ENCODE measurements at places on chromosomes 13 and 19. TPM values are rescaled to one million over a fixed set of nuclear protein-coding genes. Genes with fewer than 3 reads are reported as not detected.
A peak's percentile ranks its signal among the peaks of the same experiment; 100 is the strongest.

- no peak overlapping the region for H3K27ac ChIP-seq
- no peaks in the 10 kb centered on the region for H3K27me3 ChIP-seq
- no peaks in the 10 kb centered on the region for H3K36me3 ChIP-seq
- H3K4me3 ChIP-seq = no peak overlapping the region
Measured at GRCh38 chr13:40460116-40460515, 206.3 kb downstream of the FOXO1 start.

DNA sequence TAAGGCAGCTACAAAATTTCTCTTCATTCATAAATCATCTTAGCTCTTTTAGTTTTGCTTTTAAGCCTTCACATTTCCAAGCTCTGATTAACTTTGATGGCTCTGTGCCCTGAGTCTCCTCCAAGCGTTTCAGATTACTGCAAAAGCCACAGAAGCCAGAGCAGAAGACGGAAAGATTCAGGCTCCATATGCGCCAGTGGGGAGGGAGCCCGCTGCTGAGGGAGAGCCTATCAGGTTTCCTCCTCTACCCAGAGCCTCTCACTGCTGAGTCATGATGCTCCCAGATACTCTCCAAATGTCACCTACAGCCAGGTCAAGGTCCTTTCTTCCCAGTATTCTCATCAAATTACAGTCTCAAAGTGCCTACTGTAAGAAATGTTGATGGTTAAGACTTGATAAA lies 193.6 kb downstream of the RAP2A start:
- no peaks in the 10 kb centered on the region for H3K4me1 ChIP-seq
- H3K27me3 ChIP-seq = no peaks in the 10 kb centered on the region
- DNase-seq = no peak
- no peak overlapping the region for H3K4me3 ChIP-seq
- H3K27ac ChIP-seq = no peak overlapping the region

GRCh38 chr13:30763786-30764413 lies 28.6 kb downstream of the ALOX5AP start:
- no peaks in the 10 kb centered on the region for H3K36me3 ChIP-seq
- no peak overlapping the region for H3K4me3 ChIP-seq

- peaks cover under 1% of the 10 kb centered on the region for H3K4me1 ChIP-seq
- no peak overlapping the region for H3K4me3 ChIP-seq
- no peaks in the 10 kb centered on the region for H3K27me3 ChIP-seq
- no peaks in the 10 kb centered on the region for H3K36me3 ChIP-seq
Measured at GRCh38 chr19:51024924-51025323, 1.5 kb downstream of the KLK11 start.

- H3K4me1 ChIP-seq = no peaks in the 10 kb centered on the region
- peaks cover 21% of the 10 kb centered on the region for H3K27me3 ChIP-seq
- H3K27ac ChIP-seq = no peak overlapping the region
- DNase-seq = no peak
- H3K36me3 ChIP-seq = no peaks in the 10 kb centered on the region
Measured at GRCh38 chr13:107867701-107868661, 347.4 kb downstream of the LIG4 start.

GRCh38 chr13:79727086-79727485 lies 246.1 kb downstream of the NDFIP2 start:
- DNase-seq = no peak
- no peaks in the 10 kb centered on the region for H3K27me3 ChIP-seq
- no peaks in the 10 kb centered on the region for H3K36me3 ChIP-seq

DNA sequence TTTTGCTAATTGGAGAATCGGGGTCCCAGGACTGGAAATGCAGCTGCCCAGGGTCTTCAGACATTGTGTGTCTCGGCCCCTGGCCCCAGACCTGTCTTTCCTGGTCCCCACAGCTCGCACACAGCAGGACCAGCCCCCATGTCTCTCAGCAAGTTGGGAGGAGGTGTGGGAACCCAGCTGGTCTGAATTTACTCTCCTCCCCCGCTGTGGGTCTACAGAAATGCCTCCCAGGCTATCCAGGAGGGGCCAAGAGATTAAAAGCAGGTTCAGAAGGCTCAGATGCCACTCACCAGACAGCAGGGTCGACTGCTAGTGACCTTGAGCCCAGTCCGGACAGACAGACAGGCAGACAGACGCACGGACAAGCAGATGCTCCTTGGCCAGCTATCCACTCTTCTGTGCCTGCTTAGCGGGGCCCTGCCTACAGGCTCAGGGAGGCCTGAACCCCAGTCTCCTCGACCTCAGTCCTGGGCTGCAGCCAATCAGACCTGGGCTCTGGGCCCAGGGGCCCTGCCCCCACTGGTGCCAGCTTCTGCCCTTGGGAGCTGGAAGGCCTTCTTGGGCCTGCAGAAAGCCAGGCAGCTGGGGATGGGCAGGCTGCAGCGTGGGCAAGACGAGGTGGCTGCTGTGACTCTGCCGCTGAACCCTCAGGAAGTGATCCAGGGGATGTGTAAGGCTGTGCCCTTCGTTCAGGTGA lies at the start of gene DAND5:
DAND5 (plus strand) TSS at position 285 of the 697 bp plus-strand sequence; CDS start at position 370, 85 bp downstream.
- DNase-seq = no peak
- H3K4me1 ChIP-seq = no peaks in the 10 kb centered on the region
- H3K27ac ChIP-seq = no peak within 1 kb of the TSS
- H3K36me3 ChIP-seq = no peaks in the 10 kb centered on the region
- H3K4me3 ChIP-seq = no peak within 1 kb of the TSS

- no peak overlapping the region for H3K4me3 ChIP-seq
- H3K4me1 ChIP-seq = no peaks in the 10 kb centered on the region
- H3K27ac ChIP-seq = no peak overlapping the region
- no peaks in the 10 kb centered on the region for H3K27me3 ChIP-seq
- no peak for DNase-seq
Measured at GRCh38 chr19:39132344-39132969, 6.9 kb downstream of the PAK4 start.

- no peak overlapping the region for H3K27ac ChIP-seq
- DNase-seq = no peak
- H3K27me3 ChIP-seq = no peaks in the 10 kb centered on the region
Measured at GRCh38 chr13:92451060-92451459, 775.5 kb upstream of the GPC6 start.

DNA sequence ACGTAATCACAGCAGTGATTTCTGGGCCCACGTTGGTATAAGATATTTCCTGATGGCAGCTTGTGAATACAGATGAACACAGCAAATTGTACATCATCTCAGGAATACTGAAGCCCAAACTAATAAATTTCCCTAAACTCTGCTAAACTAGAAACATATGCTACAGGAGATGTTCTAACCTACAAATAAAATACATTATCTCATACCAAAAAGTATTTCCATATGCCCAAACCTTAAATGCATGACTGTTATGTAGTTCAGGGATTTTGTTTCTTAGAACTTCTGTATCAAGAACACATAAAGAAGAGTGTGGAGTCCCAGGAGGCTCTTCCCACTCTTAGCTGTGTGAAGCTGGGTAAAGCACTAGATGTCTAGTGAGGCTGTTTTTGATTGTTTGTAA lies 138.4 kb downstream of the RFC3 start:
- DNase-seq = no peak
- H3K27me3 ChIP-seq = no peaks in the 10 kb centered on the region
- no peaks in the 10 kb centered on the region for H3K4me1 ChIP-seq
- no peaks in the 10 kb centered on the region for H3K36me3 ChIP-seq

DNA sequence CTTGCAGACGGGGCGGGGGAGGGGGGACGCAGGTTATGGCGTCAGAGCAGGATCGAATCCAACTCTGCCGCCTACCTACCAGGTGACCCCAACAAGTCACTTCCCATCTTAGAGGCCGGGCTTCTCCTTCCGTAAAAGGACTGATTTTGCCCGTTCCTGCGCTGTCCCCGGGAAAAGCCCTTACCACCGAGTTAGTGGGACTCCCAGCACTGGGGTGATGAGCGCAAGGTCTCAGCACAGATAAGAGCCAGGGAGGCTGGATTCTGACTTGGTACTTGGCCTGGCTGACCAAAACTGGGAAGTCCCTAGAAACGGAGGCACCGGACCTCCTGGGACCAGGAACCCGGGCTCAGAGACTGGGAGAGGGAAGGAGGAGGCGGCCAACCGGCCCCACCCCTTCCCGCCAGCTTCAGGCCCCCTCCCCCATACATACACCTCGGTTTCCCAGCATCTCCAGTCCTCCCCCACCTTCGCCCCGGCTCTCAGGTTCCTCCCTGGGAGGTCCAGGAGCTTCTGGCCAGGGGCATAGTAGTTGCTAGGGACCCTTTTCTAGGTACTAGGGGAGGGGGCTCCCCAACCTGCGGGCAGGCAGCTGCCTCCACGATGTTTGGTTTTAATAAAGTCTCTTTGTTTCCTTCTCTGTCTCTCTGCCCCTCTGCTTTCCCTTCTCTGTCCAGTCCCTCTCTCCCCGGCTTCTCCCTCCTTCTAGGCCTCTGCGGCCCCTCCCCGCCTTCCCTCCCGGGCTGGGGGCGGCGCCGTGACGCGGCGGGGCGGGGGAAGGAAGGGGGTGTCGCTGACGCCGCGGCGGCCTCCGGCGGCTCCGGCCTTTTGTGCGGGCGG lies at the start of gene GRAMD1A:
GRAMD1A (plus strand) TSS at position 826 of the 840 bp plus-strand sequence. CDS start 156 bp downstream, outside the sequence.
- H3K27me3 ChIP-seq = no peaks in the 10 kb centered on the region
- H3K4me1 ChIP-seq = peaks cover 4% of the 10 kb centered on the region
- no peaks in the 10 kb centered on the region for H3K36me3 ChIP-seq
- peak; percentile 84 for DNase-seq
- peak within 1 kb of the TSS; percentile 98 for H3K27ac ChIP-seq

DNA sequence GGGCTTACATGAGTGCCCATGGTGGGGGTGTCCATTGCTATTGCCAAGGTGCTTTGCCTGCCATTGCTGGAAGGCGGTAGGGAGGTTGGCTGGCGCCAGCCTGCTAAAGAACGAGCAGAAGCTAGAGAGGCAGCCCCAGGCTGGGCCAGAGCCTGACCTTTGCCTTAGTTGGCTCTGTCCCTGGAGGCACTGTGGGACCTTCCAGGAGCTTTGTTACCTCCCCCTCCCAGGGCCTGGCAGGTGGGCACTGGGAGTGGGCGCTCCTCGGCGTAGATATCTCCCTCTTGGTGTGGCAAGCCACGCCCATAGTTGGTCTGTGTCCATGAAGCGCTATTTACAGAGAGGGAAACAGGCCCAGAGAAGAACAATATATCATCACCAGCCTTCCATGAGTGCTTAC lies 2.3 kb upstream of the SLC25A42 start:
- DNase-seq = no peak
- H3K4me3 ChIP-seq = no peak overlapping the region
- H3K36me3 ChIP-seq = no peaks in the 10 kb centered on the region
- no peaks in the 10 kb centered on the region for H3K27me3 ChIP-seq

GRCh38 chr19:10516671-10517286 lies 468 bp downstream of the S1PR5 start:
- peaks cover 15% of the 10 kb centered on the region for H3K4me1 ChIP-seq
- no peaks in the 10 kb centered on the region for H3K27me3 ChIP-seq

- H3K27me3 ChIP-seq = no peaks in the 10 kb centered on the region
- H3K4me1 ChIP-seq = no peaks in the 10 kb centered on the region
- DNase-seq = no peak
- no peak overlapping the region for H3K27ac ChIP-seq
Measured at GRCh38 chr13:28557725-28558520, 63.0 kb upstream of the FLT1 start.

DNA sequence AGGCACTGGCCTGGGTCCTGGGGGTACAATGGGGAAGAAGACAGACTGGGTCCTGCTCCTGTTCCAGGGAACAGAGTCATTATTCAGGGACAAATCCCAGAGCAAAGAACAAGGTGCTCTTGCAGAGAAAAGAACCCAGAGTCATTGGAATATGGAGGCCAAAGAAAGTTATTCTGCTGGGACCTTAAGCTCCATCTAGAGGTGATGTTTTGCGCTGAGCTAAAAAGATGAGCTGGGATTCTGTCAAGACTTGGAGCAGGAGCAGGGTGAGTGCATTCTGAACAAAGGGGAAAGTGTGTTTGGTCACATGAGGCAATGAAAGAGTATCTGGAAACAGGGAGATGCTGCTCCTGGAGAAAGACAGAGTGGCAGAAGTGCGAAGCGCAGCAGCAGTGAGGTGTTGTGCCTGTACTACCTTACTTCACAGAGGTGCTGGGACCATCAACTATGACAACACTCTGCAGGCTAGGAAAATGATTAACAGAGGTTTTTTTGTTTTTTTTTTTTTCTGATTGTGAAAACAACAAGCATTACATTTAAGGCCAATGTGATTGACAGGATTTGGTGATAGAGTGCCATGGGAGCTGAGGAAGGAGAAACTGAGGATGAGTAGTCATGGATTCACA lies 95.3 kb upstream of the TNFSF11 start:
- no peaks in the 10 kb centered on the region for H3K36me3 ChIP-seq
- H3K4me1 ChIP-seq = no peaks in the 10 kb centered on the region
- H3K27me3 ChIP-seq = no peaks in the 10 kb centered on the region
- no peak overlapping the region for H3K4me3 ChIP-seq
- H3K27ac ChIP-seq = no peak overlapping the region

The RGL3 gene
- 2.5 TPM for total RNA-seq

The KISS1R gene
- total RNA-seq = not detected

The ZNF439 gene
- total RNA-seq = 30.5 TPM

The SELENOV gene
- total RNA-seq = not detected

The MYO1F gene
- 10.8 TPM for total RNA-seq

The FBN3 gene
- total RNA-seq = not detected

The LCP1 gene
- 21.6 TPM for total RNA-seq

The ONECUT3 gene
- total RNA-seq = 0.27 TPM

The CLEC17A gene
- total RNA-seq = 1.3 TPM

The SLITRK6 gene
- total RNA-seq = 17.3 TPM
